EH (cell line): ENCODE measurements at places on chromosomes 4 and X.

DNA sequence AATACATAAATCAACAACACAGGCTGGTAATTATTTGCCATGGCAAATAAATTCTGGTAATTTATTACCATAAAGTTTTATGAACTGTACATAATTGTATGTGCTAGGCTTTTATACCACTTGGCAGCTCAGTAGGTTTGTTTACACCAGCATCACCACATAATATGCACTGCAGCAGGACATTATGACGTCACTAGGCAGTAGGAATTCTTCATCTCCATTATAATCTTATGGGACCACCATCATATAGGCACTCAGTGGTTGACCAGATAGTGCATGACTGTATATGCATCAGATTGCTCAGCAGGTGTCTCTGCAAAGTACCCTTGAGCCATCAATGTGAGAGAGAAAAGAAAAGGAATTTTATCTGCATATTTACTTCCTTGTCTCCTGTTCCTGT, 295.4 kb downstream of the CFAP47 start:
- no peak for DNase-seq

GRCh38 chr4:1248245-1249147, at the start of gene CTBP1:
Gene CTBP1, minus strand, starts transcription at chr4:1249130. Its CDS starts 7,799 bp downstream, at chr4:1241331.
- peak; percentile 83 for DNase-seq

DNA sequence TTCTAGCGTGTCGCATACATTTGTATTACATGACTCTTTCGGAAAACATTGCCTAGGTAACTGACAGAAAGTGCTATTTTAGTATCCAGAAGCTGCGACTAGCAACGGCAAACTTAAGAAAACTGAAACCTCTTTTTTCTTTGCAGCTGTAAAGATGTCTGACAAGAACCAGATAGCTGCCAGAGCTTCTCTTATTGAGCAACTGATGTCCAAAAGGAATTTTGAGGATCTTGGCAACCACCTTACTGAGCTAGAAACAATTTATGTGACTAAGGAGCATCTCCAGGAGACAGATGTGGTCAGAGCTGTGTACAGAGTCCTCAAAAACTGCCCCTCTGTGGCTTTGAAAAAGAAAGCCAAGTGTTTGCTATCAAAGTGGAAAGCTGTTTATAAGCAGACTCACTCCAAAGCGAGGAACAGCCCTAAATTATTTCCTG, 9.4 kb downstream of the TCEANC start:
- peak; percentile 83 for DNase-seq

- DNase-seq, result peak; percentile 70
These were observed 52.6 kb downstream of the LIMCH1 start for GRCh38 chr4:41590591-41590990.

DNA sequence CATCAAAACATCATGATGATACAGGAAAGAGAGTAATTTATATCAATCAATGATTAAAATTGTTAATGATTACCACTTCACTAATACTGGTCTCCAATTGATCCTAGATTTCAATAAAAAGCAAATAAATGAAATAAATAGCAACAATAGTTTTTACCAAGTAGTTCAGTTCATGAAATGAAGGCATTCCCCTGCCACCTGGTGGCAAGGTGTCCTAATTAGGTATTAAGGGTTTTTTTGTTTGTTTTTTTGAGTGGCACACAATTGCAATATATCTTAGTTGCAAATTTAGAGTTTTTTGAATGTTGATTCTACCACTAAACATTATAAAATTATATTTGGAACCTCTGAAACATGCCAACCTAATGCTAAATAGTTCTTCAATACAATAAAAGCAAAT, 157.4 kb upstream of the PDE5A start:
- DNase-seq, result peak; percentile 31

- no peak for DNase-seq
These were observed 29.9 kb downstream of the TRMT2B start for GRCh38 chrX:101022020-101022419.
